Activated CD4-positive, alpha-beta T cell treated with anti-CD3 and anti-CD28 coated beads for 36 hours (primary cell): ENCODE measurements at places on chromosomes 12 and 14.

DNA sequence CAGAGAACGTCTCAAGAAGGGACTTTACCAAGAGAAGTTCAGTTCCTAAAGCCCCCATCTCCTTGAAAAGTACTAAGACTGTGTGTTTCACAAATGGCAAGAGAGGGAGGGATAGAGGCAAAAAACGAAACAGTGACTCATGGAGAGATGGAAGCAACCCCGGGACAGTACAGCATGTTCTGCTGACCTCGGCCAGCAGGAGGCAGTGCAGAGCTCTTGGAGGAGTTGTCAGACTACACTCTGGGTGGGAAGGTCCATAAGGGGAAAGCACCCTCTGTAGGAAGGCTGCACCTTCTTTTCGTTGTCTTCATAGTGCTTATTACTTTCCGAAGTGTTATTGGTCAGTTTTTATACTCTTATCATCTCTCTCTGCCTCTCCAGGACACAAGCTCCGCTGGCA lies 525.2 kb upstream of the CCDC196 start:
- peak; percentile 93 for DNase-seq

- DNase-seq = no peak
Observed at GRCh38 chr14:26500028-26500427, 97.8 kb downstream of the NOVA1 start.

DNA sequence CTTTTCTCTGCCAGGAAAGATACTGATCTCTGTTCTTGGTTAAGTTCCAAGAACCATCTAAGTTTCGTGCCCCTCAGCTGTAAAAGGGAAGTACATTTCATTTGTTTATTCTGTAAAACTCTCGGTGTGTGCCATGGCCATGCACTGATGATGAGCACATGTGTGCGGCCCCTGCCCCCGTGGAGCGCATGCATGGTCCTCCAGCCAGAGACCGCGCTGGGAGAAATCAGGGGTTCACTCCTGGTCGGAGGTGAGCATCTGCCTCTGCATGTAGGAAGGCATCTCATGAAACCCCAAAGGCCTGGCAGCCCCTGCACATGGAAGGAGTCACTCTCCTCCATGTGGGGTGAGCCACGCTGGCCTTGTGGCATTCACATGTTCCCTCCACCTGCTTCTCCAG lies 102.5 kb upstream of the RTL1 start:
- DNase-seq = no peak

GRCh38 chr12:122882908-122883558 lies 12.9 kb downstream of the VPS37B start:
- DNase-seq = no peak

GRCh38 chr12:120670667-120671066 lies 16.3 kb upstream of the MLEC start:
- no peak for DNase-seq

- no peak for DNase-seq
Observed at GRCh38 chr14:64979336-64980074, 7.2 kb upstream of the FNTB start.

DNA sequence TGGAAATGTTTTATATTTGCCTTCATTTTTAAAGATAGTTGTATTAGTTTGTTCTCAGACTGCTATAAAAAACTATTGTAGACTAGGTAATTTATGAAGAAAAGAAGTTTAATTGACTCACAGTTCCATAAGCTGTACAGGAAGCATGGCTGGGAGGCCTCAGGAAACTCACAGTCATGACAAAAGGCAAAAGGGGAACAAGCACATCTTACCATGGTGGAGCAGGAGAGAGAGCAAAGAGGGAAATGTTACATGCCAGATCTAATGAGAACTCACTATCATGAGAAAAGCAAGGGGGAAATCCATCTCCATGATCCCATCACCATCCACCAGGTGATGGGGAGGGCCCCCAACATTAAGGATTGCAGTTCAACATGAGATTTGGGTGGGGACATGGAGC lies 35.5 kb upstream of the UNC79 start:
- DNase-seq = no peak

DNA sequence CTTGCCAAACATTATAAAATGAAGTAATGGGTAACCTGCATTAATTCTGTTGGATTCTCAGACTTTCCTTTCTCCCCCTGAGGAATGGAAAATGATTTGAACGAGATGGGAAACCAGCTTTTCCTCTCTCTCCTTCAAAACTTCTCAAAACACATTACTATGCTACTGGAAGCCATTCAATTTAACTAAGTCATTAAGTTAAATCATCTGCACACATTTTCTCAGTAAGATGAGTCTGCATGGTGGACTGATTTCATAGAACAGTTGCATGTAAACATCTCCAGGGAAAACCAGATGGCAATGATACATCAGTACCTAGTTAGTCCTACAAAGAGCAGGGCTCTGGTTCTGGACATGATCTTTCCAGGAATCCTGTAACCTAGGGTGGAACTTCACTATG lies 59.9 kb downstream of the BMP4 start:
- no peak for DNase-seq

DNA sequence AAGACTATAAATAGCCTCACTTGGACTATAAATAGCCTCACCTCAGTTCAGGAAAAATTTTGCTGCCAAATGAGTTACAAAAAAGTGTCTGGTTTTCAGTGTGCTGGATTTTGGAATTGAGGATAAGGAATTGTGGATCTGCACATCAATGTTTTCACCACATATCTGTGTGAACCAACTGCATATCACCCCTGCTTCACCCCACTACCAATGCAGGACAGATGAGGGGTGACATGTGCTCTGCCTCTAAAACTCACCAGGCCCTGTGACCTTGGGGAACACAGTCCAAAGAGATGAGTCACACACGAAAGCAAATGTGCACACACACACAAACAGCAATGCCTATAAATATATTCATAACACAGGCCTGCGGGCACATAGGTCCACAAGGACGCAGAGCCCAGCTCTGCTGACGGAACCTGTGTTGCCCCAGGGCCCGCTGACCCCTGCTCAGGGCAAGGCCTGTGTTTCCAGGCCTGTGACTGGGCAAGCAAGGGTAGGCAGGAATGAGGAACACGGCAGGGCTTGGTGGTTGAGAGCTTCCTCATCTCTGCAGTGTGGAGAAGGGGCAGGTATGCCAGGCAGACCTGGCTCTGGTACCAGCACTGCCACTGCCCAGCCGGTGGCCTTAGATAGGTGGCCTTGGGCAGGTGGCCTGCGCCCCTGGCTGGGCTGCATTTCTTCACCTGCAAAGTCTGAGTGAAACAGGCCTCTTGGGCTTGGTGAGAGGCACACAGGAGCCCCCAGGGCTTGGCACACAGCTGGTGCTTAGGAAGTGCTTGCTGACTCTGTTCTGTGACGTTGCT lies 82.4 kb downstream of the ARL6IP4 start:
- DNase-seq = peak; percentile 25

DNA sequence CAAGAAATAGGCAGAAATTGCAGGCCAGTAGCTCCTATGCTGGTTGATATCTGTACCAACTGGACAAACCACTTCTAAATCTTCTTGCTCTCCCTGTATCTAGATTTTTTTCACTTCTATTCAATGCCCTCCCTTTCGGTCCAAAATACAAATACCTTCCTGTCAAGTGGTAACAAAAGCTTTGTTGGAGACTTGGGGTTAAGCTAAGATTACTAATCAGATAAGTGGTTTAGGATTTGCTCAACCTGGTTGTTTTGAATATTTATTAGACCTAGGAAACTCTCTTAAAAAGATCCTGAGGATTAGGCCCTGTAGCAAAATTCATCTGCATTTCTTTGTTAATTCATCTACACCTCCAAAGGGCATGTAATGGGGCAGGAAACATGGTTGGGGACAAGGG lies 410.1 kb downstream of the NAV3 start:
- no peak for DNase-seq

DNA sequence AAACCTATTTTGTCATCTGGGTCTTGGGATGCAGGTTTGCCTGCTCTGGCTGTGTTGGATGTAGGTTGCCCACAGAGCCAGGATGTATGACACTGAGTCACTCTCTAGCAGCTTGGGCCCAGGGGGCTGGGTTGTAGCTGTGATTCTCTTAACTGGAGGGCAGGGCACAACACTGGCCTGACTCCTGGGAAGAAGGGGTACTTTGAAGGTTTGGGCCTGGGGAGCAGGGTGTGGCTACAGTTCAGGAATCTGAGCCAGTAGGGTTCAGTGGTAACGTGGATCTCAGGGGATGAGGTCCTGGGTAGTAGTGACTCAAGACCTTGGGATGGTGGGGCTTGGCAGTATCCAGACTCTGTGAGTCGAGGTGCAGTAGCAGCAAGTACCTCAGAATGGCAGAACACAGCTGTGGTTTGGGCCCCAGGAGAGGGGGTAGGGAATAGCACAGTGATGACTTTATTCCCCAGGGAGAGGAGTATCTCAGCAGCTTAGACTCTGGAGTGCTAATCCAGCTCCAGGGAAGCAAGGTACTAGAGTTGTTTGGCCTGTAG lies 25.7 kb downstream of the TBC1D15 start:
- peak; percentile 30 for DNase-seq
